ENCODE measurements at places on chromosomes 5 and 9.

- no peak for DNase-seq
Observed at GRCh38 chr9:85213650-85214607, 527.8 kb downstream of the AGTPBP1 start.

DNA sequence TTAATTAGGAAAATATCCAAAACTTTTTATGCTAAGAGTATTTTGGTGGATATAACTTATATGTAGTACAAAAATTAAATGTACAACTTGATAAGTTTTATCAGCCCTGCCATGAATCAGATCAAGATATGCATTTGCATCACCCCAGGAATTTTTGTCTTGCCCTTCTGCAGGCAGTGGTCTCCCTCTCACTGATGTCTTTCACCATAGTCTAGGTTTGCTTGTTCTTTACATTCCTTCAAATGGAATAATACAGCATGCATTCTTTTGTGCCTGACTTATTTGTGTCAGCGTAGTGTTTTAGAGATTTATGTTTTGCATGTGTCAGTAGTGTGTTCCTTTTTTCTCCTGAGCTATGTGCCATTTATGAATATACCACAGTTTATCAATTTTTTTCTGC lies 36.4 kb downstream of the RNF180 start:
- no peak for DNase-seq

GRCh38 chr5:59000211-59000610 lies 417.3 kb downstream of the RAB3C start:
- DNase-seq = no peak

DNA sequence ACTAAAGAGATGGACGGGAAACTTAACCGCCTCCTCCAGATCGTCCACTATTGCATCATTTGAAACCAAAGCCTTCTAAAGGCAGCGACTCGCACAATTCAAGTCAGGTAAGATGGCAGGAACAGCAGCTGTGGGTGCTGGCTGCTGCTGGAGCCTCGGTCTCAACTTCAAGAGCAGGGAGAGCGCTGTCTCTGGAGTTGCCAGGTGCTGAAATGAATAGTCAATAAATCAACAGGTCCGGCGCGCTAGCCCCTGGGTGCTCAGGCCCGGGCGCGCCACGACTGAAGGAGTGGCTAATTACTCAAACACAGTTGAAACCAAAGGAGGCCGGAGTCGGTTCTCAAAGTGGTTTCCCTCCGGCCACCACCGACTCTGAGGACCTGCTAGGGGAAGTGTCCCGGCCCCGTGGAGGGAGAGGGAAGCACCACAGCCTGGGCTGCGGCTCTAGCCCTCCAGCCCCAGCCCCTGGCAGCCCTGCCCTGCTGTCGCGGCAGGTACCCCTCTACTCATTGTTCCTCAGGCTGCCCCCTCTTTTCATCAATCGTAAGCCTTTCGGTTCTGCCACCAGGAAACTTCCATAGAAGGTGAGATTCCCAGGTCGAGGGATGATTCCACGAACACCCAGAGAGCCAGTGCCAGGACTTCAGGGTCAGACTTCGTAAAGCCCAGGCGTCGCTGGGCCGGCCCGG lies 804 bp downstream of the TTC39B start:
- DNase-seq = no peak

DNA sequence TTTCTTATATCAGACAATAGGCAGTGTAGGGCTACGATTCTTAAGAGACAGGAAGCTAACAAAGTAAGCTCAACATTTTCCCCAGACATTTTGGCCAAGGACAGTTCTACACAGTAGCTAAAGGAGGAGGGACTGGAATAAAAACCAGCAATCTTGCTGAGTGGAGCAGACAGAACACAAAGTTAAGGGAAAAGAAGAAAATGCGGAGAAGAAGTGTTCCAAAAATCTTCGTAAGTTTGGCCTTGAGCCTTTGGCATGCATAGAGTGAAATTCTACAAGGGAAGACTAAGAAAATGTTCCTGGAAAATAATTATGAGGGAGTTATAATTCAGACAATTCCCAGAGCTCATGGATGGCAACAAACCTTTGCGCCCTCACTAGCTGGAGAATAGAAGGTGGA lies 748.0 kb upstream of the CTNND2 start:
- DNase-seq = no peak

DNA sequence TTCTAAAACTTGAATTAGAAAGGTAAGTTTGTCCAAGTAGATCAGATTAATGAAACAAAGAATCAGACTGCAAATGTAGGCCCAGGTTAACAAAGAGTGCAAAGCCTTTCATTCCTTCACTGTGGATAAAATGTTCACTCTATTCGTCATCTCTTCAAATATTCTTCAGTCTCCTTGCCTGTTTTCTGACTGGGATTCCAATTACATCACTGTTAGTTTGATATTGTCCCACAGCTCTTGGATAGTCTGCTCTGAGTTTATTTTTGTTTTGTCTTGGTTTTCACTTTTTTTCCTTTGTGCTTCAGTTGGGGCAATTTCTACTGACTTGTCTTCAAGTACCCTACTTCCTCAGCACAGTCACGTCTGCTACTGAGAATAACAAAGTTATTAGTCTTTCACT lies 38.5 kb upstream of the GZMA start:
- no peak for DNase-seq

GRCh38 chr5:103587185-103587748 lies 24.7 kb upstream of the NUDT12 start:
- DNase-seq = no peak

GRCh38 chr5:176578391-176578808 lies 29.3 kb downstream of the CDHR2 start:
- DNase-seq = no peak

DNA sequence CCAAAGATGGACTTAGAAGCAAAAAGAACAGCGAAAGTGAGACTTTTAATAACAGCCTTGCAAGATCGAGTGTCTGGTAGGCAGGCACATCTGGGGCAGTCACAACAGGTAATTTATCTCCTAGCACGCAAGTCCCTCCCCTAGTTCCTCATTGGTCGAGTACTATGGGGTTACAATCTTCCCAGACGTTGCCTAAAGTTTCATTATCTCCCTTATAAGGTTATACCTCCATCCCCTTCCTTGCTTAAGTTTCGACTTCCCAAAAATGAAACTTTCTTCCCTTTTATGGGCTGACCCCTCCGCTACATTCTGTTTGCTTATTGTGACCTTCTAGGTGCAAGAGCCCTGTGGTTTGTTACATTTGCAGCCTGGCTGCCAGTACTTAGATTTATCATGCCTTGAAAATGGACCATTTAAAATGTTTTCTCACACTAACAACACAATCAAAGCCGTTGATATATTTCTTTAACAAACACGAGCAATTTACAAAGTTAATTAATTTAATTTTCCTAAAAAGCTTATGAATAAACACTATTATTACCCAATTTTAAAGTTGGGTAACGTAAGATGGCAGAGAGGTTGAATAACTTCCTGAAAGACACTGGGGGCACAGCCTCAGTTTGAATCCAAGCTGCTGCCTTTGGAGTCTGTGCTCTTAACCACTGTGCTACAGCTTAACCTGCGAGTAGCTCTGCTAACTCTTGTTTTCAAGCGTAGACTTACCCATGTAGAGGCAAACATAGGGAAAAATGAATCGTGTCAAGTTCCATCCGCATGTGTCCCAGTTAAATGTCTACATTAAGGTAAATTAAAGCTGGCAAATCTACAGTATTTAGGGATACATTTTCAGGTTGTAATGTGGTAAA lies 91.7 kb downstream of the EDIL3 start:
- DNase-seq = no peak

- no peak for DNase-seq
Observed at GRCh38 chr9:130634191-130634768, 30.1 kb upstream of the PRDM12 start.

- DNase-seq = no peak
Observed at GRCh38 chr5:132673488-132673887, 301 bp upstream of the IL4 start.

DNA sequence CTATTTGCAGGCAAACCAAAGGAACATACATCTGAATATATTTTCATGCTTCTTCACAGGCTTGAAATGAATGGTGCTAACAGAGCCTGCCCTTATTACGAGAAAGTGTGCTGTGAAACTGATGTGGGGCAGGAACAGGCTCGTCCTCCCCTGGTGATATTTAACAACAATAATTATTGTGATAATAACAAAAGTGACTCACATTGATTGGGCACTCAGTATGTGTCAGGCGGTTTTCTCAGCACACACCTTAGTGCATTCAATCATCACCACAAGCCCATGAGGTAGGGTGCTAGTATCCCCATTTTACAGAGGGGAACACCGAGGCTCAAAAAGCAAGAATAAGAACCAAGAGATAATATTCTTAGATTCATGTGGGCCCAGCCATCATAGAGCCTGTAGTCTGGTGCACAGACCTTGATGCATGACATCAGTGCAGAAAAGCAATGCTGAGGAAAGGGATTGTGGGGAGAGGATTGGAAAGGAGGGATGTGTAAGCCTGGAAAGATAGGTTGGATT lies 18.1 kb upstream of the BOD1 start:
- DNase-seq = no peak

DNA sequence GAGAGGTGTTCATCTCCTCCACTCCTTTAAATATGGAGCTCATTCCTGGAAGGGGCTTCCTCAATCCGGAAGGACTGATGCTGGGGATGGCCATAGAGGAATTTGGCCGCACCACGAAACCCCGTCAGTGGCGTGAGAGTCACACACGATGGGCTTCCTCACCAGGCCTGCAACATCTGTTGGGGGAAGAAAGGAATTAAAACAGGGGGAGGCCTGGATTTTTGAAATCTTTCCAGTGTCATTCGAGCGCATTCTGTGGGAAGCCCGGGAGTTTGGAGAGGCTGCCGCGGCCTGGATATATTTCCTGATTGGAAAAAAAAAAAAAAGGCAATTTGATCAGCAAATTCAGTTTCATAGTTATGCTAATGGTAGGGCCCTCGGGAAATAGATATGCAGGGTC lies 76.3 kb upstream of the ORM1 start:
- DNase-seq = no peak

GRCh38 chr9:7976167-7976755 lies 176.7 kb upstream of the DMAC1 start:
- DNase-seq = peak; percentile 73

- DNase-seq = peak; percentile 73
Observed at GRCh38 chr9:129889941-129890717, 54.9 kb downstream of the USP20 start.

DNA sequence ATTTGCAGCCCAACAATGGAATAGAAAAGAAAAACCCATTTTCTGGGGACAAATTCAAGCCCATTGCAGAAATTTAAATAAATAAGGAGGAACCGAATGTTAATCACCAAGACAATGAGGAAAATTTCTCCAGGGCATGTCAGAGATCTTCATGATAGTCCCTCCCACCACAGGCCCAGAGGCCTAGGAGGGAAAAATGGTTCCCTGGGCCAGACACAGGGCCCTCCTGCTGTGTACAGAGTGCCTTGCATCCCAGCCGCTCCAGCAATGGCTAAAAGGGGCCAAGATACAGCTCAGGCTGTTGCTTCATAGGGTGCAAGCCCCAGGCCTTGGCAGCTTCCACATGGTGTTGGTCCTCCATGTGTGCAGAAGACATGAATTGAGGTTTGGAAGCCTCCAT lies 73.4 kb upstream of the FOXE1 start:
- no peak for DNase-seq

- DNase-seq = no peak
Observed at GRCh38 chr5:142621227-142621626, 64.7 kb downstream of the FGF1 start.
